Activated naive CD4-positive, alpha-beta T cell treated with anti-CD3 and anti-CD28 coated beads, Interleukin-2, amount 10 ng/mL, durations not matched to agents 7 days and 5 days (primary cell): ENCODE measurements at places on chromosomes 4 and X.

GRCh38 chr4:123421227-123421936, 24.8 kb downstream of the SPRY1 start:
- DNase-seq, result no peak
- no peak overlapping the region for H3K4me3 ChIP-seq
- H3K27ac ChIP-seq, result peak overlapping the region; percentile 83
- no peaks in the 10 kb centered on the region for H3K36me3 ChIP-seq
- peaks cover 60% of the 10 kb centered on the region for H3K4me1 ChIP-seq

DNA sequence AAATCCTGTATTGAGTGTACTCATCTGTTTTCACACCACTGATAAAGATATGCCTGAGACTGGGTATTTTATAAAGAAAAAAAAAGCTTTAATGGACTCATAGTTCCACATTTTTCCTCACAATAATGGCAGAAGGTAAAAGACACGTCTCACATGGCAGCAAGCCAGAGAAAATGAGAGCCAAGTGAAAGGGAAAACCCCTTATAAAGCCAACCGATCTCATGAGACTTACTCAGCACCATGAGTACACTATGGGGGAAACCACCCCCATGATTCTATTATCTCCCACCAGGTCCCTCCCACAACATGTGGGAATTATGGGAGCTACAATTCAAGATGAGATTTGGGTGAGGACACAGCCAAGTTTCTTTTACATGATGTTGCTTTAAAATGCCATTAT, 171.9 kb downstream of the GALNTL6 start:
- H3K27ac ChIP-seq, result no peak overlapping the region
- H3K27me3 ChIP-seq, result no peaks in the 10 kb centered on the region
- no peak for DNase-seq
- H3K4me3 ChIP-seq, result no peak overlapping the region
- H3K4me1 ChIP-seq, result no peaks in the 10 kb centered on the region

GRCh38 chr4:53935780-53936179, 128.6 kb downstream of the CHIC2 start:
- no peak for DNase-seq

- H3K36me3 ChIP-seq, result no peaks in the 10 kb centered on the region
- H3K27ac ChIP-seq, result no peak overlapping the region
- H3K27me3 ChIP-seq, result peaks cover 31% of the 10 kb centered on the region
Measured at GRCh38 chr4:24980740-24981139, 50.0 kb downstream of the LGI2 start.

DNA sequence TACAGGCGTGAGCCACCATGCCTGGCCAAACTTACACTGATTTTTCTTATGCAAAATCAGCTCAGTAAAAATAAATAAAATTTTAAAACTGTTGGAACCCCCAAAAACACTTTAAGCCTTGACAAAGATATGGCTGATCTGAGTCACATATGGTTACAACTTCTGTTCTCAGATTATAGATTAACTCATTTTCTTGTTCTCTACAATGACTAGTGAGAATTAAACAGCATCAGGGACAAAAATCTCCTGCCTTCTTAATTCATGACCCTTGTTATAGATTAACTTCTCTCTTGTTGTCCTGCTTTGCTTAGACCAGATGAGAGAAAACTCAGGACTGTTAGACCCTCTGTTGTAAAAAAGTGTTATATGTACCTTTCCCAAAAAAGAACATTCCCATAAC, 24.2 kb upstream of the EXOC1L start:
- H3K4me1 ChIP-seq, result no peaks in the 10 kb centered on the region
- DNase-seq, result no peak
- no peak overlapping the region for H3K4me3 ChIP-seq

DNA sequence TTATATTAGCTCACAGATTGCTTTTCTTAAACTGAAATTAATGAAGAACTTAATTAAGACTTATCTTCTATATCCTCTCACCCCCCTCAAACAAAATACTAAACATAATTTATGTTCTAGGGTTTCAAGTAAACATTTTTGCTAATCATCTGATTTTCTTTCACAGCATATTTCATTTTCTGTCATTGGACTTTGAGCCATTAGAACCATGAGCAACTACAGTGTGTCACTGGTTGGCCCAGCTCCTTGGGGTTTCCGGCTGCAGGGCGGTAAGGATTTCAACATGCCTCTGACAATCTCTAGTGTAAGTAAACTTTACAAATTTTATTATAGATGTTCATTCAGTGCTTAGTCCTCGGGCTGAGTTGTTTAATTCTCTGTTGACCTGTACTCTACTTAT, 3.3 kb downstream of the PDLIM5 start:
- peaks cover 21% of the 10 kb centered on the region for H3K4me1 ChIP-seq
- H3K4me3 ChIP-seq, result no peak overlapping the region
- DNase-seq, result no peak
- peaks cover 2% of the 10 kb centered on the region for H3K36me3 ChIP-seq

- peaks cover 16% of the 10 kb centered on the region for H3K27me3 ChIP-seq
- no peak overlapping the region for H3K4me3 ChIP-seq
- H3K36me3 ChIP-seq, result no peaks in the 10 kb centered on the region
- no peak overlapping the region for H3K27ac ChIP-seq
- peak; percentile 39 for DNase-seq
Measured at GRCh38 chr4:154622598-154622997, 10.1 kb upstream of the FGG start.

GRCh38 chrX:7926914-7927258, 327 bp downstream of the PNPLA4 start:
- no peak for DNase-seq
- H3K4me3 ChIP-seq, result peak overlapping the region; percentile 88
- H3K27me3 ChIP-seq, result no peaks in the 10 kb centered on the region
- H3K27ac ChIP-seq, result peak overlapping the region; percentile 94
- peaks cover 3% of the 10 kb centered on the region for H3K36me3 ChIP-seq

DNA sequence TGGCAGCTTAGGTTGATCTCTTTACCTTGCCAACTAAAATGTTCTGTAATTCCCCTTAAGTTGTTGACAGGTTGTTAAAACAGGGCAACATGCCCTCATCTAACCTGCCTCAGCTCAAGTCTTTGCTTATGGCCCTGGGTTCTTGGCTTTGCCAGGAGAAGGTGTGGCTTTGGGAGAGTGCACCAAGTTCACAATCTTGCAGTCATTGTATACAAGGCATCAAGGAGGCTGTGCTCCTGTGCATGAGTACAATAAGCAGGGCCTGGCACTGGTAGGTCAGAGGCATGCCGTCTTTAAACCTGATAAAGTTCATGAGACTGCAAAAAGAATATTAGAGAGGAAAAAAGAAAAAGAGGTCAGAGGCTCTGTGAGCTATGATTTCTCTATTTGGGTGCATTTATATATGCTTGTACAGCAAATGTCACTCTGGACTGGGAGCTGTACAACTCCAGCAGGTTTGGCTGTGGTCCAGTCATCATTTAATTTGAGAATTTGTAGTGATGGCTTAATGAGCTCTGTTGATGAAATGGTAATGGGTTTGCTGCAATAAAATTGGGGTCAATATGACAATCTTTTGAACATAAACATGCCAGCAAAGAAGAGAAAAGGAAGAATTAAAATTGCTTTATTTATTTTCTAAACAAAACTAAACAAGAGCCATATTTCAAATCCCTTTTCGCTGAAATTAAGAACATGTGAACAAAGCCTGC, 30.3 kb downstream of the AREG start:
- H3K27me3 ChIP-seq, result peaks cover 10% of the 10 kb centered on the region
- H3K27ac ChIP-seq, result no peak overlapping the region
- no peaks in the 10 kb centered on the region for H3K4me1 ChIP-seq
- no peak for DNase-seq
- H3K4me3 ChIP-seq, result no peak overlapping the region

DNA sequence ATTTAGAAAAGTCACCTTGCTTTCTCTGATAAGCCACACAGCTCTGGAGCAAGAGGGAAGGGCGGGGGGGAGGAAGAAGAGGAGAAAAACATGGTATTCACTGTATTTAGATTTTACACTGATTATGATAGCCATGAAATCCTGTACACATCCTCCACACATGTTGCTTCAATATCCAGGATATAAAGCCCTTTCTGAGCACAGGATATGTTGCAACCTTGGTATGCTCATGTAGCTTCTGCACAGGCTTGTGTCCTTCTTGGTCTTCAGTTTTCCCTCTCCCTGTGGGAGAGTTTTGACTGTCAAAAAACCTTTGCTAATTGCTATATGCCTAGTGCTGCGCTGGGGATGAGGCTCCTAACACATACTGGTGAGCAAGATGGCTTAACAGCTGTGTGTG, 61.9 kb upstream of the DAPP1 start:
- no peak overlapping the region for H3K4me3 ChIP-seq
- no peaks in the 10 kb centered on the region for H3K27me3 ChIP-seq
- no peaks in the 10 kb centered on the region for H3K36me3 ChIP-seq

- H3K4me3 ChIP-seq, result no peak overlapping the region
- no peaks in the 10 kb centered on the region for H3K36me3 ChIP-seq
- no peaks in the 10 kb centered on the region for H3K4me1 ChIP-seq
- DNase-seq, result no peak
Measured at GRCh38 chr4:153036931-153037482, 100.9 kb downstream of the FHDC1 start.

DNA sequence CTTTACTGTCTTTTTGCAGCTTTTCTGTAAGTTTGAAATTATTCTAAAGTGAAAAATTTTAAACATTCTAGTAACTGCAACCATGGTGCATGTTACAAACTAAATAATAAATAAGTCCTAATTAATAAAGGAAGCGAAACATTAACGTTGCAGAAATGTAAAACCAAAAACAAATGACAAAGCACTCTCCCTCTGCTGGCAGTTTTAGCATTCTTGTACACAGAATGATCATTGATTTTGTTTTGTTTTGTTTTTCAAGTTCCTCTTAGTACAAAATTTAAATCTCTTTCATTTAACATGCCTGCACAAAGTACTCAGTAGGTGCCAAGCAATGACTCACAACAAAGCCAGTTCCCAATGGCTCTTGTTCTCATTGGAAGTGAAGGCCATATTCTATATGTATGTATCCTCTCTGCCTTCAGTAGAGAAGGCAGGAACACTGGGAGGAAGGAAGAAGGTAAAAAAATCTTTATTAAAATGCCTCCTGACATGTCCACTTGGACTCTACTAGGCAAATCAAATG, 13.7 kb upstream of the TMSB4X start:
- H3K4me1 ChIP-seq, result peaks cover 59% of the 10 kb centered on the region
- peak overlapping the region; percentile 91 for H3K27ac ChIP-seq
- no peak for DNase-seq
- no peak overlapping the region for H3K4me3 ChIP-seq
- peaks cover 8% of the 10 kb centered on the region for H3K36me3 ChIP-seq

GRCh38 chr4:23023121-23023520, 330.4 kb downstream of the GBA3 start:
- H3K36me3 ChIP-seq, result no peaks in the 10 kb centered on the region
- no peaks in the 10 kb centered on the region for H3K4me1 ChIP-seq
- H3K4me3 ChIP-seq, result no peak overlapping the region
- H3K27ac ChIP-seq, result no peak overlapping the region

DNA sequence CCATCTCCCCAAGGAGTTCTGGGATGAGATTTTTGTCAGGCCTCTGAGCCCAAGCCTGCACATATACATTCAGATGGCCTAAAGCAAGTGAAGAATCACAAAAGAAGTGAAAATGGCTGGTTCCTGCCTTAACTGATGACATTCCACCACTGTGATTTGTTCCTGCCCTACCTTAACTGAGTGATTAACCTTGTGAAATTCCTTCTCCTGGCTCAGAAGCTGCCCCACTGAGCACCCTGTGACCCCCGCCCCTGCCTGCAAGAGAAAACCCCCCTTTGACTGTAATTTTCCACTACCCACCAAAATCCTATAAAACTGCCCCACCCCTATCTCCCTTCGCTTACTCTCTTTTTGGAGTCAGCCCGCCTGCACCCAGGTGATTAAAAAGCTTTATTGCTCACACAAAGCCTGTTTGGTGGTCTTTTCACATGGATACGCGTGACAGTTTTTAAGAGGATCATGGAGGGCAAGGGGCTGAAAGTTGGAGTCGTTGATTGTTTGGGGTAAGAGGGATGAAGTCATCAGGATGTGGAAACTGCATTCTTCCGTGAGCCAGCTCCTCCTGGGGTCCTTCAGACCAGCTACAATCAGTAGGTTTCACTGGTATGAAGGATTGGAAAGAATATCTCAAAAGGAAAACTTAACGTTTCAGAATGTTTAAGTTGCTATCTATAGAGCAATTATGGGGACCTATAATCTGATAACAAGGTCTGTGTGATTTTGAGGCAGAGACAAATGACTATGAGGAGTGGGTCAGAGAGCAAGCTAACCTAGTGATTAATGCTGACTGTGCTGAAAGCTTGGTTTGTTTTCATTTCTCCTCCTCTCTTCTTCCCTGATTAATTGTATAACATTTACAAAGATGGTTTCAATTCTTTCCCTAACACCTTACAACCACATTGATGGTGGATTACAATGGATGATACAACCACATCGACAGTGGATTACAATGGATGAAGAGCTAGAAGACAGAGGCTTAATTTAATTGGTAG, 28.6 kb upstream of the MAGEA11 start:
- peaks cover 4% of the 10 kb centered on the region for H3K27me3 ChIP-seq
- no peaks in the 10 kb centered on the region for H3K36me3 ChIP-seq
- H3K4me1 ChIP-seq, result no peaks in the 10 kb centered on the region
- DNase-seq, result no peak

DNA sequence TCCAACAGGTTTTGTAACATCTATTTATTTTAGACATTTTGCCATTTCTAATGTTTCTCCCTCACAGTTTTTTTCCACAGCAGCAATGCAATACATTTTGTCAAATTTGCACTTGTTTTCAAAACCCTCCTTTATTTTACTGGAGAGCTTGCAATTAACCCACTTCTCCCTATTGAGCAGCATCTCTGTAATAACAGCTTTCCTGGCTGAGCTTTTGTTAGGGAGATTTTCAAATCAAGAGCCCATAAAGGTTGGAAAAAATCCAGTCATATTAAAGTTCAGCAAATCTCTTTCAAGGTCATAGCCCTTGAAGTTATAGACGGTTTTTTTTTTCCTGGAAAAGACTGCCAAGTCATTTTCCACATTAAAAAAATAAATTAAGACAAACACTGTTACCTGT, 450.6 kb upstream of the TENM3 start:
- no peaks in the 10 kb centered on the region for H3K4me1 ChIP-seq
- no peaks in the 10 kb centered on the region for H3K27me3 ChIP-seq
- no peak overlapping the region for H3K4me3 ChIP-seq

GRCh38 chrX:17944833-17945497, 83.9 kb upstream of the RAI2 start:
- H3K36me3 ChIP-seq, result no peaks in the 10 kb centered on the region
- DNase-seq, result peak; percentile 21
- peaks cover 3% of the 10 kb centered on the region for H3K27me3 ChIP-seq
- H3K4me1 ChIP-seq, result no peaks in the 10 kb centered on the region
- no peak overlapping the region for H3K4me3 ChIP-seq
- H3K27ac ChIP-seq, result no peak overlapping the region

DNA sequence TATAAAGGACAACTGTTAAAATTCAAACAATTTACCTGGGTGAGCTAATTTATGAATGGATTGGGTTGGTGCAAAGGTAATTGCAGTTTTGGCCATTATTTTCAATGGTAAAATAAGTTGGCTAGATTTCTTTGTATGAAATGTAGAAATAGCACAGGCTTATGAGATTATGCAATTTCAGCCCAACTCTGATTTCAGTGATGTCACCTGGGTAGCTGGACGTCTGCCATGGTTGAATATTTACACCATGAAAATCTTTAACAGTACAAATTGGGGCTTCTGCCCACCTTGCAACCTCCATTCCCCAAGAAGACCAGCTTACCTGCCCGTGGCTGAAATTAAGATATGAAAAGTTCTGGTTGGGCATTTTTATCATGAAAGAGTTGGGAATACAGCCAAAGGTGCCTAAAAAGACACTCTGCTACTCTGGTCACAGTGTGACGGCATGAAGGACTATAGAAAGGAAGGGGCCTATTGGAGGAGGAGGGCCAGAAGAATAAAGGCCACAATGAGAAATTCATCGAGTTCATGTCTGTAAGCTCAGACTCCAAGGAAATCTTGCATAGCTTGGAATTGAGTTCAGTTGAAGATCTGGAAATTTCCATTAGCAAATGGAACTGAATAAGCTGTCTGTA, 29.7 kb downstream of the EGF start:
- H3K27me3 ChIP-seq, result peaks cover 11% of the 10 kb centered on the region
- H3K36me3 ChIP-seq, result no peaks in the 10 kb centered on the region
- no peak overlapping the region for H3K4me3 ChIP-seq
- no peak overlapping the region for H3K27ac ChIP-seq
- DNase-seq, result no peak
- H3K4me1 ChIP-seq, result no peaks in the 10 kb centered on the region
